ENCODE measurements at places on chromosomes 5 and 9. TPM values are rescaled to one million over a fixed set of nuclear protein-coding genes. Genes with fewer than 3 reads are reported as not detected.

DNA sequence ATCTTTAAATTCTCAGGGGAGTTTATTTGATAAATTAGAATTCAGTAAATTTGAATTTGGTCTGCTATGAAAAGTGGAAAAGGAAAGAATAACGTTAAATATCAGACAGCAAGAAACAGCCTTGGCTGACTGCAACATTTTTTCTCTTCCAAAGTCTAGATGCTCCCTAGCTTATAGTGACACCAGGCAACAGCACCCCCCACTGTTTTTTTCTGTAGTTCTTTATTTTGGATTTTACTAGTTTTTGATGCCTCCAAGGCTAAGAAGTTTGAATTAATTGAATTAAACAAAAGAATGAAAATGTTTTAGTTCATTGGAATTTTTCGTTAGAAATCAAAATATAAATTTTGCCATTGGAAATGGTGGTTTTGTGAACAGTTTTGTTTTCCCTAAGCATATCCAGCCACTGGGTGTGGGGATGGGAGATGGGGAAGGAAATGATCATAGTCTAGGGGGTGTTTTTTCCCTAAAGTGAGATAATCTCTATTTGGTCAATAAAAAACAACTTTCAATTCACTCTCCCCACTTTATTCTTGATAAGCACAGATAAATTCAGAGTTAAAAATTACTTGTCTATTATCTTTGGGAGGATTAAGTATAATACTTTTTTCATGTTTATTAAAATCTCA, 199.3 kb upstream of the CD180 start:
- H3K4me3 ChIP-seq, result no peak overlapping the region
- no peaks in the 10 kb centered on the region for H3K4me1 ChIP-seq
- H3K27me3 ChIP-seq, result peaks cover 2% of the 10 kb centered on the region
- no peak overlapping the region for H3K27ac ChIP-seq

PIP5K1B gene
- total RNA-seq, result 0.98 TPM

- no peaks in the 10 kb centered on the region for H3K36me3 ChIP-seq
- H3K27me3 ChIP-seq, result no peaks in the 10 kb centered on the region
- peaks cover 21% of the 10 kb centered on the region for H3K4me1 ChIP-seq
Measured at GRCh38 chr5:150851039-150851438, 4.7 kb downstream of the IRGM start.

DNA sequence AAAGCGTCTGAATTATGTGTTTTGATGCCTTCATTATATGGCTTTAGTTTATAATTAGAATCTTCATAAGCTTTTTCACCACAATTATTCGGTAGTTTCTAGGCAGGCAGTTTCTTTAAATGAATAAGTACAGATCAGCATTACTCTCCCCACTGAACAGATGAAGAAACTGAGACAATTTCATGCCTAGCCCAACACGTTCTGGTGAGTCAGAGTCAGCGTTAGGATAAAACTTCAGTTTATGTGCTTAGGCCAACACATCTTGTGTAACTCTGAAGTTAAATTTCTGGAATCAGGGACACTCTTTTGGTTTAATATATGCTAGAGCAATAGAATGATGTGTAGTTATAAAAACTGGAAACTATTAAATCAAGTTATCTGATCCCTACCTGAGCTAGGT, 186.7 kb upstream of the ELL2 start:
- H3K4me1 ChIP-seq, result no peaks in the 10 kb centered on the region
- no peaks in the 10 kb centered on the region for H3K36me3 ChIP-seq
- DNase-seq, result no peak
- no peak overlapping the region for H3K27ac ChIP-seq

DNA sequence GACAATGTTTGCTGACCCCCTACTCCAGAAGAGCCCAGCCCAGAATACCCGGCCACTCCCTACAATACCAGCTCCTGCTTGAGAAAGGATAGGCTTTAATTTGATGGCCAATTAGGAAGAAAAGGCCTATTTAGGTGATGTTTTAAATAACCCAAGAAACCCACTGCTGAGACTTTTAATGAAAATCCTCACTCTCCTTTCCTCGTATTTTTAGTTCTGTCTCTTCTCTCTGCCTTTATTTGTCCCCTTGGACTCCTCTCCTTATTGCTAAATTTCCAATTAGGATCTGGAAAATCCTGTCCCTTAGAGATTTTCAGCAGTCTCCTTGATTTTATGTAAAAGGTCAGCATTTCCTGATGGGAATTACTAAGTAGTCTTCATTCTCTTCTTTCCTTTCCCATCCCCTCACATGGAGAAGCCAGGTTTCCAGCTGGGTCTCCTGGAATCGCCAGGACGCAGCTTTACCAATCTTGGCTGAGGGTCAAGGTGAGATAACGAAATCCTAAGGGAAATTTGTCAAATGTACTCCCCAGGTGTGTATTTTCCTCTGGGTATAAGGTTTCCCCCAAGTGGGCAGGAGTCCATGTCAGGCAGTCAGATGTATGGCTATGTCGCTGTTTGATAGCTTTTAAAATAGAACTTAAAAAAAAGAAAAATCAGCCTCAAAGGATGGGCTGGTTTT, 11.7 kb downstream of the STC2 start:
- peaks cover 10% of the 10 kb centered on the region for H3K27me3 ChIP-seq
- H3K36me3 ChIP-seq, result peaks cover 46% of the 10 kb centered on the region

- no peaks in the 10 kb centered on the region for H3K36me3 ChIP-seq
- H3K27ac ChIP-seq, result no peak overlapping the region
- H3K4me3 ChIP-seq, result no peak overlapping the region
- DNase-seq, result no peak
- H3K4me1 ChIP-seq, result no peaks in the 10 kb centered on the region
Measured at GRCh38 chr5:135013947-135014570, 20.0 kb downstream of the PITX1 start.

DNA sequence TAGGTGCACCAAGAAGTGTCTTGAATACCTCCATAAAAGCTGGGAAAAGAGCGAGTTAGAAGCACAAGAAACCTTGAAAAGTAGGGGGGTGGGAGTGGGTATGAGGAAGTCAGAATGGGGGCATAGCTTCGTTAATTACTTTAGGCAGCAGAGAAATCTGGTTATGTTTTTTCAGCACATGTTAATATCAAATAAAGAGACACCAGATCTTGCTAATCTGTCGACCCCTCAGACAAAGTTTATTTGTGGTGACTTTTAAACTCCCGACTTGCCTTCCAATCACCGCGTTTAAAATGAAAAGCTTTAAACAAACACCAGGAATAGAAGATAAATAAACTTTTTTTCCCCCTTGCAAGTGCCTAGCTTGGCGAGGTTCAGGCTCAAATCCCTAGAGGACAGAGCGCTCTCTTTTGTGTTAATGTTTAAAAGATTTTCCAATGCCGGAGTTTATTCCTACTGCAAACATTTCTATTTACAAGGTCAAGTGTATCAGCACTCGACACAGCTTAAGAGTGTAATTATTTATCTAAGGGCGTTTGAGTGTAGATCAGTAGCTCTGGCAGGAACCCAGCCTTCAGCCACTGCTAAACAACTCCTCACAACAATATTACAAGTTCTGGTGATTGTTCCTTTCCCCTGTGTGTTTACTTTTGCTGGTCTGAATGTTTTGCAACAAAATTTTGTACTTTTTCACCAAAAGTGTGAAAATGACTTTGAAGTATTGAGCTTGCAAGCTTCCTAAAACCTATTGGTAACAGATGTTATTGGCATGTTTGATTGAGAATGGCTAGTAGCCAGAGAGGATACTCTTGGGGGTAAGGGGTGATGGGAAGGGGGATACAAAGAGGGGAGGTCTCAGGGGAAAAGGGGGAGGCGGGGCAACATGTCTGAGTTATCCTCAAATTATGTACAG, 3.8 kb downstream of the GAS1 start:
- peaks cover 51% of the 10 kb centered on the region for H3K27me3 ChIP-seq
- peaks cover 6% of the 10 kb centered on the region for H3K4me1 ChIP-seq
- H3K4me3 ChIP-seq, result no peak overlapping the region
- no peaks in the 10 kb centered on the region for H3K36me3 ChIP-seq
- no peak overlapping the region for H3K27ac ChIP-seq
- no peak for DNase-seq

DNA sequence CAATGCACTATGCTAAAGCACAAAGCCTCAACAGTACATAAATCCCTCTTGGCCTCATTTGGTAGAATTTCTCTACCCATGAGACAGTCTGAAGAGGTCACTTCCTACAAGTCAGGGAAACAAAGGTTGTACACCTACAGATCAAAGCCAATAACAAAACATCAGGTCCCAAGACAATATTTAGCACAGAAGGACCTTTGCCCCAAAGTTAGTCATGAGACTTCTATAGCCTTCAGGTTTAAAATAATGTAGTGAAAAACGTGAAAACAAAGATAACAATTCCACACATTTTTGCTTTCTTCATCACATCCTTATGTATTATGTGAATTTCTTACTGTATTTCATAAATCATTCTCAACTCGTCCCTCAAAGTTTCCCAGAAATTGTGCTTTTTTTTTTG, 15.8 kb downstream of the AFF4 start:
- H3K27me3 ChIP-seq, result no peaks in the 10 kb centered on the region
- H3K27ac ChIP-seq, result no peak overlapping the region
- DNase-seq, result no peak
- H3K4me3 ChIP-seq, result no peak overlapping the region
- H3K36me3 ChIP-seq, result peaks cover 22% of the 10 kb centered on the region
- peaks cover 46% of the 10 kb centered on the region for H3K4me1 ChIP-seq

DNA sequence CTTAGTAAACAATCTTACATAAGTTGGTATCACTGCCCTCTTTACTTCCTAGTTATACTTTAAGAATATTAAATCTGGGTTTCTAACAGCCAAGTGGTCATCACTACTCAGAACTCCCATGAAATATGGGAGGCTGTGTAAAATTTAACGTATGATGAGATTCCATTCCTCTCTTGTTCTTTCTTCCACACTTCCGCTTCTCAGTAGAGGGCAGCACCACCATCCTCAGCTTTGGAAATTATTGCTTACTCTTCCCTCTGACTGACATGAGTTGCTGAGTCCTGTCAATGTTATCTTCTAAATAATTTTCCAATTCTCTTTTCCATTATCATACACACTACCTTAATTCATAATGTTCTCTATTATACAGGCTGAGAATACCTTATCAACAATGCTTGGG, 194.0 kb downstream of the RFX3 start:
- H3K27ac ChIP-seq, result no peak overlapping the region
- H3K4me3 ChIP-seq, result no peak overlapping the region
- peak; percentile 24 for DNase-seq
- H3K4me1 ChIP-seq, result peaks cover 2% of the 10 kb centered on the region
- H3K27me3 ChIP-seq, result no peaks in the 10 kb centered on the region

DNA sequence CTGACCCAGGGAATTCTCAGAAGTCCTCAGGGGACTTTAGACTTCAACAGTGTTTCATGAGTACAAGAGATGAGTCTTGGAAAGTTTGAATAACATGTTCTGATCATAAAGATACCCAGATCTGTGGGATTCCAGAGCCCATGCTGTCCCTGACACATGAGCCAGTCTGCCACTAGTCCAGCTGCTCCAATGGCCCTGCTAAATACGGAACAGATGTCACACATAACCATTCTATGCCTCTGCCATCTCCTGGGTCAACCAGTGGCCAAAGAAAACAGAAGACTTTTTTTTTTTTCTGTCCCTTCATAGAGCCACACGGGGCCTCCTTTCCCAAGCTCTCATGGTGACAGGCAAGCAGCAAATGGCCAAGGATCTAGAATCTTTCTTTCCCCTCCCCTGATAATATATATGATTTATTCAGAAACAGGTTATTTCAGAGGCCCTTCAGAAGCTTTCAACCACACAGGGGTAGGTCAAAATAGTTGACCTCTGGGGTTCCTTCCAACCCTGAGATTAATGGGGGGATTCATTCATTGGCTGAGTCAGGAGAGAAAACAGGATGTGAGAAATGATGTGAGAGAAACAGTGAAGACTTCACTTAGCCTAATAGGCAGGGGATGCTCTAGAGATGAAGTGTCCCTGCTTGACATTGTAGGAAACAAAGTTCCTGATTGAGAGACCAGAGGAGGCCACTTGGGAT, 367.7 kb downstream of the CDK5RAP2 start:
- H3K4me3 ChIP-seq, result no peak overlapping the region
- no peak for DNase-seq
- H3K27me3 ChIP-seq, result peaks cover 1% of the 10 kb centered on the region
- H3K36me3 ChIP-seq, result no peaks in the 10 kb centered on the region
- H3K27ac ChIP-seq, result no peak overlapping the region

C6 gene
- not detected for total RNA-seq

NINJ1 gene
- 118 TPM for total RNA-seq

DNA sequence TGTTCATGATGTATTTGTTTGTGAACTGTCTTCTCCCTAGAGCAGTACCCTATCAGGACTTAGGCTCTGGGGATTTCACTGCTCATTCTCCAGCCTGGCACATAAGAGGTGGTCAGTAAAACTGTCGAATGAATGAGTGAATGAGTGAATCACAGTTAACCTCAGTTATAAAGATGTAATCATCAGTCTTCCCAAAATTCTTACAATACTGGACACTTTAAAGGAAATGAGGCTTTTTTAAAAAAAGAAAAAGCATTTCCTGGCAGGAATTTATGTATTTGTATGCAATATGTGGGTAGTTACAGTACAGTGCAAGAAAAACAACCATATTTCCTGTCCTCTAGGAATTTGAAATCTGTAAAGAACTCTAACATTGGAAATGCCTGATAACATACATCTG, 59.6 kb downstream of the RAI14 start:
- no peaks in the 10 kb centered on the region for H3K4me1 ChIP-seq
- H3K36me3 ChIP-seq, result no peaks in the 10 kb centered on the region
- peaks cover 2% of the 10 kb centered on the region for H3K27me3 ChIP-seq
- no peak overlapping the region for H3K27ac ChIP-seq

COL23A1 gene
- total RNA-seq, result 0.11 TPM

DNA sequence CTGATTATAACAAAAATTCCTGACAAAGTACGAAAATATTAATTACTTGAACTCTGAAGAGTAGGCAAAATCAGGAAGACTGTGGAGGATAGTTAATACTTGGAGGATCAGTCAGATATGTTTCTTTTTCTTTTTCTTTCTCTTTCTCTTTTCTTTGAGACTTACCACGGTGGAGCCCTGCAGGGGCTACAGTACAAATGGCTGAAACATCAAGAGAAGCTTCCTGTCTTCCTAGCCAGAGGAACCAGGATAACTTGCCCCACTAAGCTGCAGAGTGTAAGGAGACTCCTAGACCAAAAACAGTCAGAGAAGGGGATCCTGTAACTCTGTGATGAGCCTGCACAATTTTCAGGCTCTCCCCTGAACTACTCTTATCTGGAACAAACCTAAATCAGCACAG, 324.6 kb upstream of the TYRP1 start:
- no peaks in the 10 kb centered on the region for H3K4me1 ChIP-seq
- H3K36me3 ChIP-seq, result no peaks in the 10 kb centered on the region
- H3K27me3 ChIP-seq, result no peaks in the 10 kb centered on the region
- no peak overlapping the region for H3K4me3 ChIP-seq
- DNase-seq, result no peak

NUTM2F gene
- not detected for total RNA-seq

TMEM203 gene
- 29.9 TPM for total RNA-seq

- H3K27ac ChIP-seq, result no peak overlapping the region
- peaks cover 12% of the 10 kb centered on the region for H3K27me3 ChIP-seq
- H3K4me3 ChIP-seq, result no peak overlapping the region
- peaks cover 9% of the 10 kb centered on the region for H3K4me1 ChIP-seq
Measured at GRCh38 chr5:61319388-61320146, 12.5 kb upstream of the ZSWIM6 start.

DNA sequence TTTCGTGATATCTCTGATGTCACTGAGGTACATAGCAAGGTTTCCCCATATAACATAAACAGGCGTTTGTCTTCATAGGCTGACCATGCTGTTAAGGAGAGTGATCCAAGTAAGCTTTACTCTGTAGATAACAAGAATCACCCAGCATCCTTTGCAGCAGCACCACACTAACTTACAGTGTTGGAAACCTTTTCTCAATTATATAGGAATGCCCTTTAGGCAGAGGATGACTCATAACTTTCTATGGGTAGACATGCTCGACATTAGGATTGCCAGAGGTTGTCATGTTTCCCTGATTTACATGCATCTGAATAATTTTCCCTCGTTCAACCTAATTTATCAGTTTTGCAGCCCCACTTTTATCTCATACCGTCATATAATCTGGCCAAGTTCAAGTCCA, 870.0 kb upstream of the CDH9 start:
- H3K4me1 ChIP-seq, result no peaks in the 10 kb centered on the region
- no peak overlapping the region for H3K27ac ChIP-seq
- no peaks in the 10 kb centered on the region for H3K36me3 ChIP-seq
- H3K4me3 ChIP-seq, result no peak overlapping the region
- DNase-seq, result no peak
